ENCODE measurements at places on chromosomes 5 and 9. TPM values are rescaled to one million over a fixed set of nuclear protein-coding genes. Genes with fewer than 3 reads are reported as not detected.

DNA sequence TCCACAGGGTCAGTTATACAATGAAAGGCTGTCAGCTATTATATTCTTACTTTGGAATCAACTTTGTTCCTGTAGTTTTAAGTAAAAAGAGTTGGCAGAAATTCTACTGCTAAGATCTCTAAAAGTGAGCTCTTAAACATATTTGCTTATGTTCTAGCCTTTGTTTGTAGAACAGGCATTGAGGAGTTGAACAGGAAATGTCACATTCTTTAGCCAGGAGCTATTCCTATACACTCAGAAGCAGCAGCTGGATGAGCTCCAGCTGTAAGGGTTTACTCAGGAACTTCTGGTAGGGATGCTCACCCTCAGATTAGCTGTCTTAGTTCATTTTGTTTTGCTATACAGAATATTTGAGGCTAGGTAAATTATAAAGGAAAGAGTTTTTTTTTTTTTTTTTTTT is 22.4 kb upstream of the SPINK14 start:
- no peaks in the 10 kb centered on the region for H3K27me3 ChIP-seq
- DNase-seq, result peak; percentile 2
- no peaks in the 10 kb centered on the region for H3K36me3 ChIP-seq

The LHX2 gene
- total RNA-seq, result not detected

GRCh38 chr5:155665361-155665760 is 651.8 kb downstream of the KIF4B start:
- no peak overlapping the region for H3K27ac ChIP-seq
- no peak for DNase-seq
- no peaks in the 10 kb centered on the region for H3K4me1 ChIP-seq
- H3K27me3 ChIP-seq, result no peaks in the 10 kb centered on the region

The CDH9 gene
- total RNA-seq, result not detected

The OLFM1 gene
- 18.6 TPM for total RNA-seq

The SPATA31A3 gene
- total RNA-seq, result not detected

DNA sequence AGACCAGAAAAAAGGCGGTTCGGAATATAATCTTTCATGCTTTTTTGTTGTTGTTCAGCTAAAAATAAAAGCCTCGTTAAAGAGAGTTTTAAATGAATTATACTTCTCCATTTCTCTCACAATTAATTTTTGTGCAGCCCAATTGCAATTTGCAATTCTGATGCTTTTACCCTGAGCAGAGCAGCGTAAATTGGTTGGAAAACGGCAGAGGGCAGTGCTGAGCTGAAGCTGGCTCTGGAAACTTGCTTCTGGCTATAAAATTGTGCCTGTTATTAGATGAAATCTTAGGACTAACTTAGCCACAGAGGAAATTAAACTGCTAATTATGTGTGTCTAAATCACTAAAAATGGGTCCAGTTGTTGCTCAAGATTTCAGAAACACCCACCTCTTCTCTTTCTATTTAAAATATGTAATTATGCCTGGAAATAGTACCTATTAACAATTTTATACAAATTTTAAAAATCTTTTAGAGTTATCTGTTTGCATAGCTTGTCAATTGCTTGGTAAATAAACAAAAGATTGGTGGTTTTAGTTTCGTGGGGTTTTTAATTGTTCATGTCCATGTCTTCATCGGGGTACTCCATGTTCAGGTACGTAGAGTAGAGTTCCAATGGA is 441.8 kb upstream of the TLE4 start:
- H3K4me3 ChIP-seq, result no peak overlapping the region
- no peaks in the 10 kb centered on the region for H3K27me3 ChIP-seq
- DNase-seq, result peak; percentile 69
- H3K4me1 ChIP-seq, result peaks cover 12% of the 10 kb centered on the region
- no peak overlapping the region for H3K27ac ChIP-seq

GRCh38 chr9:137461663-137462395 is 2.7 kb upstream of the NSMF start:
- no peaks in the 10 kb centered on the region for H3K27me3 ChIP-seq
- H3K4me3 ChIP-seq, result no peak overlapping the region
- H3K27ac ChIP-seq, result no peak overlapping the region
- no peak for DNase-seq
- H3K4me1 ChIP-seq, result no peaks in the 10 kb centered on the region
- no peaks in the 10 kb centered on the region for H3K36me3 ChIP-seq

The AJM1 gene
- total RNA-seq, result 1.4 TPM

The ELOVL7 gene
- total RNA-seq, result not detected

GRCh38 chr5:91302305-91302704 is 80.8 kb downstream of the ARRDC3 start:
- H3K27ac ChIP-seq, result peak overlapping the region; percentile 77
- H3K36me3 ChIP-seq, result no peaks in the 10 kb centered on the region
- no peaks in the 10 kb centered on the region for H3K27me3 ChIP-seq
- peak; percentile 17 for DNase-seq
- no peak overlapping the region for H3K4me3 ChIP-seq

DNA sequence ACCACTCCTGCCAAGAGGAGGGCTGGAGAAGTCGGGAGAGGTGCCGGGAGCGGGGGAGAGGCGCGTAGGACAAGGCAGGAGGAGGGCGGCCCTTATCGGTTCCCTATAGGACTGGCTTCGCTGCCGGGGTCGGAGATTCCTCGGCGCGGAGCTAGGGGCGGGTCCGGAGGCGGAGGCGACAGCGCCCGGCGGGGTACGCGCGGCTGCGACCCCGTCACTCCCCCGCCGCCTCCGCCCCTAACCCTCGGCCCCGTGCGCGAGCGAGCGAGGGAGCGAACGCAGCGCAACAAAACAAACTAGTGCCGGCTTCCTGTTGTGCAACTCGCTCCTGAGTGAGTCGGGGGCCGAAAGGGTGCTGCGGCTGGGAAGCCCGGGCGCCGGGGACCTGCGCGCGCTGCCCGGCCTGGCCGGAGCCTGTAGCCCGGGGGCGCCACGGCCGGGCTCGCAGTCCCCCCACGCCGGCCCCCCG is 2.0 kb downstream of the GLIS3 start:
- H3K27ac ChIP-seq, result peak overlapping the region; percentile 97
- H3K4me1 ChIP-seq, result peaks cover 64% of the 10 kb centered on the region
- no peaks in the 10 kb centered on the region for H3K27me3 ChIP-seq
- DNase-seq, result peak; percentile 81

GRCh38 chr5:111636736-111637135 is 120.3 kb downstream of the NREP start:
- H3K4me1 ChIP-seq, result peaks cover 13% of the 10 kb centered on the region
- no peak overlapping the region for H3K4me3 ChIP-seq
- no peak overlapping the region for H3K27ac ChIP-seq
- DNase-seq, result no peak
- no peaks in the 10 kb centered on the region for H3K27me3 ChIP-seq

The SPATA31C1 gene
- total RNA-seq, result not detected

DNA sequence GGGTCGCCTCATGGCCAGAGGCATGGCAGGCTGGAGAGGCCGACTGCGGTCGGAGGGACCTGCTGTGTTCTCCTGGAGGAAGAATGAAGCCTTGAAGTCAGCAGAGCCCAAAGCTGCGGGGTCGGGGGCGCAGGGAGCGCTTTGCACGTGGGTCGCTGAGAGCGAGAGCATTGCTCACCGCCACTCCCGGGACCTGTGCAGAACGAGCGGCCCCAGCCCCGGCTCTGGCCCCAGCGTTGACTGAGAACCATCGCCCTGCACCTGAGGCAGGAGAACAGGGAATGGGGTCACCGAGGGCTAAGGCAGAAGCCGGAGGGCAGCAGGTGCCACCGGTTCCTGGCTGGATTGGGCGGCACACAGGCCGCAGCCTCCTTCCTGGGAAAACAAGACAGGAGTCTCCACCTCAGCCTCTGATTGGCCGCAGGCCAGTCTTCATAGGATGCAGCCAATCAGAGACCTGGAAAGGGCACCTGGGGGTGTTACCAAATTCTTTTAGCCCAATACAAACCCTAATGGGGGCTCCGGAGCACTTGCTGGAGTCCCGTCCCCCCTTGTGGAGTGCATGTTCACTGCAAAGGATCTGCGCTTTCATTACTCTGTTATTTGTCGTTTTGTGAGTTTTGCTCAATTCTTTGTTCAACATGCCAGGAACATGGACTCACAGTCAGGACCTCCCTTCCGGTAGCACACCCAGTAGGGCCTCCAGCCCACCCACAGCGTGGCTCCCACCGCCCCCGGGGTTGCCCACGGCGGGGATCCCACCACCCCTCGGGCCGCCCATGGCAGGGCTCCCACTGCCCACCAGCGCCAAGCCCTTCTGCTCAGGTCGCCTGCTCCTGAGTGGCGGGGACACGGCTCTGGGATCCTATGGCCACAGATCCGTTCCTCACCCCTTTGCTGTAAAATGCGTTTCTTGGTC is 24.7 kb upstream of the SLC6A19 start:
- no peaks in the 10 kb centered on the region for H3K27me3 ChIP-seq
- DNase-seq, result no peak
- H3K4me1 ChIP-seq, result no peaks in the 10 kb centered on the region
- no peak overlapping the region for H3K27ac ChIP-seq
- H3K4me3 ChIP-seq, result no peak overlapping the region

The C1QTNF2 gene
- not detected for total RNA-seq

DNA sequence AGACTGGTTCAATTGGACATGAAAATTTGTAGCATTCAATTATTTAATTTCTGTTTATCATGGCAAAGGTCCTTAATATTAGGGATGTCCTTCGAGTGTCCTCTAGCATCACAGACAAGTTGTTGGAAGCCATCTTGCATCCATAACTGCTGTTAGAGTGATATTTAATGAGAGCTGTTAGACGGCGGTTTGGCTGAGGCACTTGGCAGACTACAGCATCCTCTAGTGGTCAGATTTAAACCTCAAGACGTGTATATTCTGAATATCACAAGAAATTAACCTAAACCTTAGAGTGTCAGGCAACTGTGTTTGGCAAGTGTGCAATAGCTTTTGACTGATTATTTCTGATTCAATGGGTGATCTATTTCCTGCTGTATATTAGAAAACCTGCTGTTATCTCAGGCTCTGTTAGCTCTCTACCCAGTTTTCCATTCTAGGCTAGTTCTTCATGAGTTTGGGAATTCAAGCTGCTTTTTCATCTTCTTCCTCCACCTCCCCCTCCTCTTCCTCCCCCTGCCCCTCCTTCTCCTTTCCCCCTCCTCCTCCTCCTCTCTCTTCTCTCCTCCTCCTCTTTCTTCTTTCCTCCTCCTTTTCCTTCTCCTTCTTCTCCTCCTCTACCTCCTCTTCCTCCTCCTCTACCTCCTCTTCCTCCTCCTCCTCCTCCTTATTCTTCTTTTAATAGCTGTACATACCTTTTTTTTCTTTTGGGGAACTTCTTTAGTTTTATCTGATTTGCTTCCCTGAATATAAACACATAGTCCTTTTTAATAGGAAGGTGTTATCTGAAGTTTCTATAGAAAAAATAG is 8.6 kb downstream of the SPINK1 start:
- peaks cover 34% of the 10 kb centered on the region for H3K27me3 ChIP-seq
- H3K4me1 ChIP-seq, result no peaks in the 10 kb centered on the region
- H3K4me3 ChIP-seq, result no peak overlapping the region
- peak; percentile 70 for DNase-seq
- H3K27ac ChIP-seq, result no peak overlapping the region
- H3K36me3 ChIP-seq, result no peaks in the 10 kb centered on the region

DNA sequence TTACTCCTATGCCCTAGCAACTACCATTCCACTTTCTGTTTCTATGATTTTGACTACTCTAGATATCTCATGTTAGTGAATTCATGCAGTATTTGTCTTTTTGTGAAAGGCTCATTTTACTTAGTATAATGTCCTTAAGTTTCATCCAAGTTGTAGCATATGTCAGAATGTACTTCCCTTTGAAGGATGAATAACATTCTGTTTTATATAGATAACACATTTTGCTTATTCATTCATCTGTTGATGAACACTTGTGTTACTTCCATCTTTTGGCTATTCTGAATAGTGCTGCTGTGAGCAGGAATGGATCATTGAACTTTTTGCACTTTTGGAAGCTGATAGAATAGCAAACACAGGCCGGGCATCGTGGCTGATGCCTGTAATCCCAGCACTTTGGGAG is 140.2 kb upstream of the MYO10 start:
- no peaks in the 10 kb centered on the region for H3K36me3 ChIP-seq
- no peak overlapping the region for H3K27ac ChIP-seq
- H3K4me3 ChIP-seq, result no peak overlapping the region
- no peak for DNase-seq
- peaks cover 5% of the 10 kb centered on the region for H3K4me1 ChIP-seq

DNA sequence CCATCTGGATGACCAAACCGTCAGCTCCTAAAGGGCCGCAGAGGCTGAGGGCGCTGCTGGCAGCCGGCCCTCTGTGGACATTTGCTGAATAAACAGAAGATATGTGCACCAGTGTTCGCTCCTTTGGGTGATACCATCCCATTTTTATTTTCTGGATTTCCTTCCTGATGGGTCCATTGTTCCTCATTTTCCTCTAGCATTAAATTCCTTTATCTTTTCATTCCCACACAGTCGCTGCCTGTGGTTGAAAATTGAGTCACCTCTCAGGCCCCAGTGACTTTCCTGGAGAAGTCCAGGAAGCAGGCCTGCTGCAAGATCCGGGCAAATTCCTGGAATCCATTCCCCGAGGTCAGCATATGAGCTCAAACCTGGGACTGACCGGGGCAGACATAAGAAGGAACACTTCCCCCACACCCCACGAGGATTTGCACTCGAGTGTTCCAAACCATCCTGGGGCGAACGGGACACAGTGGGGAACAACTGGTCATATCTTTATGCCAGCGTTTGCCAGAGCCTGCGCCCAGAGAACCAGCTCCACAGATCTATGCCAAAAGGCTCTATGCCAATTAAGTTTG is 86.7 kb upstream of the PCA3 start:
- no peak overlapping the region for H3K4me3 ChIP-seq
- H3K36me3 ChIP-seq, result no peaks in the 10 kb centered on the region
- no peaks in the 10 kb centered on the region for H3K4me1 ChIP-seq
- no peaks in the 10 kb centered on the region for H3K27me3 ChIP-seq

All from GM23248 (cell line).